ENCODE measurements at places on chromosomes 12 and 14.

- peak; percentile 42 for DNase-seq
Measured at GRCh38 chr12:132218915-132219314, 74.7 kb downstream of the NOC4L start.

- DNase-seq, result no peak
Measured at GRCh38 chr12:125128439-125129178, 63.4 kb downstream of the AACS start.

DNA sequence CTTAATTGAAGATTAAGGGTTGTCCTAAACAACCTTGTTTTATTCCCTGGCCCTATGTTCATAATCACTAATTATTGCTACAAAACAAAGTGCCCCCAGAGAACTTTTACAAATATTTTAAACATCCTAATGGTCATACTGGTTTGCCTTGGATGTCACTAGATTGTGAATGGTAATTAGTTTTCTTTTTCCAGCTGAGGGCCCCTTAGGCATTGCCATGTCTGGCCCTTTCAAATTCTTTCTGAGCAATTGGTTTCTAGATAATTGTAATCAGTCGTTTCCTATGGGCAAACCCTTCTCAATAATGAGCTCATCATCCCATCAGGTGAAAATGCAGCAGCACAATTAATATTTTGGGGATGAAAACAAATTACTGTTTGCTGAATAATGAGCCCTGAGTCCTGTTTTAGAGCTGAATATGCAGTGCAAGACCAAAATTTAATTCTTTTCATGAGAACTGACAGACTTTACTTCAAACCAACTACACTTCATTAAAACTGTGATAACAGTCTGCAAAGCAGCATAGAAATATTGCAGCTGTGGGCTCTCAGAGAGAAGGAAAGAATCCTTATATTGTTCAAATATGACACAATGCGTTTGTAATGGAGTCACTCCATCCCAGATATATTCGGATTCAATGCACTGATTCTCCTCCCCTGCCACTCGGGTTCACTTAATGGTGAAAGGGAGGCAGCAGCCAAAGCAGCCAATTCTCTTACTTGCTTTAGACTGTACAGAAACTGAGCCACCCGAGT lies 67.7 kb upstream of the ARHGAP5 start:
- no peak for DNase-seq

- no peak for DNase-seq
Measured at GRCh38 chr14:76863724-76864407, 37.7 kb downstream of the LRRC74A start.

GRCh38 chr14:105419195-105420091 lies at the start of gene MTA1:
Gene MTA1 (plus strand): TSS chr14:105419827. CDS start chr14:105420036, 209 bp downstream.
- peak; percentile 18 for DNase-seq

DNA sequence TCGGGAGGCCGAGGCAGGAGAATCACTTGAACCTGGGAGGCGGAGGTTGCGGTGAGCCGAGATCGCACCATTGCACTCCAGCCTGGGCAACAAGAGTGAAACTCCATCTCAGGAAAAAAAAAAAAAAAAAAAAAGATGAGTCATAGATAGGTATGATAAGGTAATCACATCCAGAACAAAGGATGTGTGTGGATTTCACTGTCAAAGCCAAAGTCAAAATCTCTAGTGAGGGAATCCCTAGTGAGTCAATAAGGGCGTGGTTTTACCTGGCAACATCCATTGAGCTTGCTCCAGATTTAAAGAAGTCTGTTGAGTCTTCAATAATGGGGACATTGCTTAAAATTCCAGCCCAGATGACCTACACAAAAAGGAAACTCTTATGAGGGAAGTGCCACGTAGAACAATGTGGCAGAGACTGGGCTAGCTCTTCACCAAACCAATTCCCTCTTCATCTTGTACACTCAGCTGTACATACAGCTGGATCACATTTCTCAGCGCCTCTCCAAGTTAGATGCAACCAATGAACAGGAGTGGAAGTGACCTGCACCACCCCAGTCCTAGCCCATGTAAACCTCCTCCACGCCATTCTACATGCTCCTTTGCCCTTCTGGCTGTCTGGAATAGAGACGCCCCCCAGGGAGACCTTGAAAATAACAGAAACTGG lies 23.4 kb downstream of the ALDH1L2 start:
- no peak for DNase-seq

- DNase-seq, result no peak
Measured at GRCh38 chr14:23864861-23865260, 88.7 kb upstream of the DHRS4 start.

GRCh38 chr12:123066384-123066710 lies 84.5 kb downstream of the PITPNM2 start:
- no peak for DNase-seq

DNA sequence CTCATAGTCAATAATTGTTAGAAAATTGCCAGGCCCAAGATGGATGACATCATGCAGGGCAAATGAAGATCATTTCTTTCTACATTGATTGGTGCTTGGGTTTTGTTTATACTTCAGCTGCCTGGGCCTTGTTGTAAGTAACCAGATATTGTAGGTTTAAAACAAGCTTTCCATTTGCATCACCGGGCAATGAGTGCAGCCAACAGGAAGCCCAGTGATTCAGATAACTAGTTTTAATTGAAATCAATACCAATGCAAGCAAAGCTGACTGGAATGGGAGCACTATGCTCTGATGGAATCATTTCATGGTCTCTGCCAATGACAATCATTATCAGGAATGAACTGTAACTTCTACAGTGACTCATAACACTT lies 279.3 kb downstream of the DUSP6 start:
- DNase-seq, result no peak

DNA sequence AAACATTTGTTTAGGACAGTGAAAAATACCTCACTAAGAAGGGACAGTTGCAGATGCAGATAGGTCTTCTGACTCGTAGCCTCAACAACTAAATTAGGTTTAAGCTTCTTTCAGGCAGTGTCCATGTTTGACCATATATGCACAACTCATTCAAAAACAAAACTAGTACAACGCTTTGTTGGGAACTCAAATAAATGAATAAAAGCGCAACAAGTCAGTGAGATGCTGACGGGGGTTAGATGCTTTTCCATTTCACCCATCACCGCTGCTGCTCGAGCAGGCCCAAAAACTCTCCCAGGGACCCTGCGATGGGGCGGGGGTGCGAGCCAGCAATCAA lies 633 bp downstream of the RPAP3 start:
- DNase-seq, result no peak

DNA sequence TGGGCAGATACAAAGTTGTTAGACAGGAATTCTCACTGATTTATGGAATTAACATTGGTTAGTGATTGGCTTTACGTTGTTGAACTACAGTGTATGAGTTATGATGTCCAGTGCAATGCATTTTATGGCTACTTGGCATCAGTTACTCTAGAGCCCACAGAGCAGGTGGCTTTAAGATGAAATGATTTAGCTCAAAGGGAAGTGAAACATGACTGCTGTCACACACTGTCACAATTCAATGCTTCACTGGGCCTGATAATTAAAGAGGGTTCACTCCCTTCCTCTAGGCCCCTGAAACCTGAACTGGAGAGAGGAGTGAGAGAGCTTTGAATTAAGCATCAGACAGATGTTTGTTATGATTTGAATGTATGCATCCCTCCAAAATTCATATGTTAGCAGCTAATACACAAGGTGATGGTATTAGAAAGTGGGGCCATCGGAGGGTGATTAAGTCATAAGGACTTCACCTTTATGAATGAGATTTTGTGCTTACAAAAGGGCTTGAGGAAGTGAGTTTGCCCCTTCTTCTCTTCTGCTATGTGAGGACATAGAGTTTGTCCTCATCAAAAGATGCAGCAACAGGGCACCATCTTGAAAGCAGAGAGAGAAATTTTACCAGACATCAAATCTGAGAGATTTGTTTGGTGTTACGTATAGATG lies 175.8 kb upstream of the GRIN2B start:
- no peak for DNase-seq

- DNase-seq, result peak; percentile 83
Measured at GRCh38 chr14:73728717-73729330, 14.6 kb upstream of the PNMA1 start.

GRCh38 chr14:49164074-49164473 lies 422.1 kb downstream of the RPS29 start:
- no peak for DNase-seq

GRCh38 chr12:105967038-105967776 lies 171.5 kb downstream of the NUAK1 start:
- DNase-seq, result no peak

GRCh38 chr12:114623737-114624136 lies 60.2 kb downstream of the TBX3 start:
- DNase-seq, result no peak

GRCh38 chr12:76449583-76449982 lies 101.4 kb upstream of the BBS10 start:
- DNase-seq, result no peak

- DNase-seq, result no peak
Measured at GRCh38 chr12:52060498-52061177, 9.1 kb upstream of the ATG101 start.

DNA sequence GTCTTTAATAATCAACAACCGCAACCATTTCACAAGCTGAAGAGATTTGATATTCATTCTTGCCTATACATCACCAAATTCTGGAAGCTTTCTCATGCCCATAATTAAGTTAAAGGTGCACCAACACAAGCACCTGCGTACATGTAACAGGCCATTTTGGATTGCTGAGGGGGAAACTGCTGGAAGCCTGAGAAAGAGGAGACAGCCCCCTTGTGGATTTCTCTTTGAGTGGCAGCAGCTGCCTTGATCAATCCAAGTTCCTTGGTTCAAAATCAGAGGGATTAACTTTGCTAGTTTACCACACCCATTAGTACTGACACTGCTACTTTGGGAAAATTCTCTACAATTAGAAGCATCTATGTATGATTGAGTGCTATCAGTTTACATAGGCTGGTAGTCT lies 321.1 kb downstream of the NOVA1 start:
- no peak for DNase-seq

GRCh38 chr12:12072064-12072760 lies 1.5 kb downstream of the BCL2L14 start:
- DNase-seq, result peak; percentile 34

DNA sequence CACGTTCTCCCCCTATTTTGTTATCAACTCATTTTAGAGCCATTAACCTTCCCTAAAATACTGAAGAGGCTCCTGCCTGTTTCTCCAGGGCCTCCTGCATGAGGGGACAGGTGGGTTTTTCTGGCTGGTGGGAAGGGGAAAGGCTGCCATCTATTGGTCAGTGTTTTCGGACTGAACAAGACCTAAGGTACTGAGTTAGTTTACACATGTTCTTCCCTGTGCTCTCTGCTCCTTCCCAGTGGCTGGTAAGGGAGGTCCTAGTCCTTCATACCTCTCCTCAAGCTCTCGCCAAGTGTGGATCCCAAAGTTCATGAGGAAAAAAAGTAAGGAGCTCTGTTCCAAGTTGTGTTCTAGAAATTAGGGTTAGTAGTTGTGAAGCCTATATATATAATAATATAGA lies 357.5 kb downstream of the FSCB start:
- DNase-seq, result no peak

GRCh38 chr14:95831468-95831867 lies 45.2 kb upstream of the TUNAR start:
- no peak for DNase-seq

DNA sequence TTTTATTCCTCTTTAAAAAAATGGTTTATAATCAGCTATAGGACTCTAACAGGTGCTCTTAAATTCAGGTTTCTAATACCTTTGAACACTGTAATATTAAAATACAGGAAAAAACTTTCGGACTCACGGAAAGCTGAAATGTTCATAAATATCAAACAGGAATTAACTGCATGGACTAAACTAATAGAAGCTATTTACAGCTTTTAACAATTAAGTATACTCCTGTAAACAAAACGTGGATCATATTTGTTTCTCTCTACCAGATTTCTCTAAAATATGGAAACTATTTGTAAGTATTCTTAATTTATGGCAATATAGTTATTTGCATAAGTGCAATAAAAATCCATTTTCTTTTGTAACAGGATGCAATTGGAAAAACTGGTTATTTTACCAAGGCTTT lies 108.9 kb upstream of the RESF1 start:
- DNase-seq, result no peak

DNA sequence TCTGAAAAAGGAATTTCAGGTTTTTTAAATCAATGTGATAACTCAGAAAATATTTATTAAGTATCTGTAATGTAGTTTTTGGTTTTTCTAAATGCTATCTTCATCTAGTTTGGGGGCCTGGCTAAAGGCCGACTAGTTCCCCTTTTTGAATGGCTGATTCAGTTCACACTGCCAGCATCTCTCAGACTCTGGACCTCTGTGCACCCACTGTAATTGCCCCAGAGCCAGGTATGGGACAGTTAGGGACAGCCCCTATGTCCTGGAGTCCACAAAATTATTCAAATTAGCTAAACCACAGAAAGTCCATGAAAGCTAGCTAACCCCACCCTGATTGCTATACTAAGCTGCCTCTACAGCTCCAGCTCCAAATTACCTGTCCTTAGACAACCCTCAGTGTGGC lies 49.1 kb upstream of the RGS6 start:
- DNase-seq, result no peak

DNA sequence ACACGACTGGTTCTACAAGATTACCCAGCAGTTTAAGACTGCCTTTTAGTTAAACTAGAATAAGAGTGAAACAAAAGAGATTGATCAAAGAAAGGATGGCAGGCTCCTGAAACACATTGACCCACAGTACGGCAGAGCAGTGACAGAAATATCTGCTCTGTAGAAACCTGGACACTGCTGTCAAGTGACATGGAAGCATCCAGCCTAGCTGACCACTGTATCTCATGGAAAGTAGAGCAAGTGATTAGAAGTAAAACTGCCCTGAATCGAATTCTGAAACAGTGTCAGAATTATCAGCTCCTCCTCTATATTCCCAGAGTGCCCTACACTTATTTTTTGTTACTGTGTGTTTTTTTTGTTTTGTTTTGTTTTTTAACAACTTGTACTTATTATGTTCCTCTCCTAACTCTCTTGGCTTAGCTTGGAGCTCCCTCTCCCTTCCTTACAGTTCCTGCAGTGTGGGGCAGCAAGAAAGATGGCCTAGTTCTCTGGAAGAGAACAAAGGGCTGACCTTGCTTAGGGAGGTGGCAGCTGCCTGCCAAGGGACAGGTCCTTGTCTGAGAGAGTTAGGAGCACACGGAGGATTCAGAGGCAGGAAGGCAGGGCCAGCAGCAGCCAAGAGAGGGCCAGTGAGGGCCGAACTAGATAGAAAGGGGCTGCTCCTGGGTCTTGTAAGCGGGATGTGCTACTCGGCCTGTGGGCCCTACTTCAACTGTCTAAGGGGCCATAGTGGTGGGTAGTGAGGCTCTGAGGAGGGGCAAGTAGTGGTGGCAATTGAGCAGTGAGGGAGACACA lies 97.2 kb downstream of the PTPRR start:
- DNase-seq, result no peak

DNA sequence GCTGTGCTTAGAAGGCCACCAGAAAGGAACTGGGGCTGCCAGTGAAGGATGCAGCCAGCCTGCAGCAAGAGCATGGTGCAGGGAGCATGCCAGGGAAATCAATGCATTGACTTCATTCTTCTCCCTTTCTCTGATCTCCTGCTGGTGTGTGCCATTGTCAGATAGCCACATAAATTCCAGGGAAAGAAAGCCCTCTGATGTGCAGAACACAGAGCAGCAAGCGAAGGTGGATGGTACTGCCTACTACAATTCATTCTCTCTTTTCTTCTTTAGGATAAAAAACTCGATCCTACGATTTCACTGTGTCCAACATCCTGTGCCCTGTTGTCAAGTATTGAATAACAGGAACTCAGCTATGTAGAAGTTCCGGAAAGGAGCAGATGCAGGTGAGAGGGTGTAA lies 446.7 kb upstream of the TMEM132C start:
- DNase-seq, result no peak
